Posterior vena cava (tissue), 2 donors: ENCODE measurements at places on chromosomes 5 and 9.

DNA sequence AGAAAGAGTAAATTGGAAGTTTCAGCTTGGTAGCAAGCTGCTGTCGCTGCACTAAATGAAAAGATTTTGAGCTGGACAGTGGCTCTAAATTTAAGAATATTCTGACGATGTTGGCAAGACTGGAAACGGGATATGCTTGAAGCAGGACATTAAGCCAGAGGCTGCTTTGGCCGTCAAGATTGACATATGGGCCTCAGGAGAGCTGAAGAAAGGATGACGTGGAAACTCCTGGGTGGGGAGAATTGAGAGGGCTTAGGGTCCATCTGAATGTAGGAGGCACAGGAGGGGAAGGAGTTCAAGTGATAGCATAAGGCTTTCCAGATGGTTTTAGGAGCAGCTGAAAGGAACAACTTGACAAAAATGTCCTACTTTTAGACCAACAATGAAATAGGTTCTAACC lies 108.9 kb downstream of the PAPPA start:
- no peak for DNase-seq

GRCh38 chr9:126125992-126126409 lies 200.6 kb upstream of the MVB12B start:
- peak; percentile 44 for DNase-seq

DNA sequence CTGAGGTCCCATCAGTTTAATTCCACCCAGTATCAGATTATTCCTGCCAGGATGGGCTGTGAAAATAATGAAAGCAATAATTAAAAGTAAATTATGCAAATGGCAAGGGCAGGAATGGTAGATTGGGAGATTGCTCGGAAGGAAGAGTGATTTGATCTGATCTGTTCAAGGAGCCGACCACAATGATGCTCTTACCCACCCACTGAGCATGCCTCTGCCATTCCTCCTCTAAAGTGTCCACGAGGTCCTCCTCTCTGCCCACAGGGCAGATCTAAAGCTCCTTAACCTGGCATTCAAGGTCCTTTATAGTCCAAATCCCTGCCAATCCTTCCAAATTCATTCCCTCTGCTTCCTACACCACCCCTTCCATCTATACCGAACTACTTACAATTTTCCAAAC lies 147.8 kb downstream of the TTLL11 start:
- DNase-seq: no peak

DNA sequence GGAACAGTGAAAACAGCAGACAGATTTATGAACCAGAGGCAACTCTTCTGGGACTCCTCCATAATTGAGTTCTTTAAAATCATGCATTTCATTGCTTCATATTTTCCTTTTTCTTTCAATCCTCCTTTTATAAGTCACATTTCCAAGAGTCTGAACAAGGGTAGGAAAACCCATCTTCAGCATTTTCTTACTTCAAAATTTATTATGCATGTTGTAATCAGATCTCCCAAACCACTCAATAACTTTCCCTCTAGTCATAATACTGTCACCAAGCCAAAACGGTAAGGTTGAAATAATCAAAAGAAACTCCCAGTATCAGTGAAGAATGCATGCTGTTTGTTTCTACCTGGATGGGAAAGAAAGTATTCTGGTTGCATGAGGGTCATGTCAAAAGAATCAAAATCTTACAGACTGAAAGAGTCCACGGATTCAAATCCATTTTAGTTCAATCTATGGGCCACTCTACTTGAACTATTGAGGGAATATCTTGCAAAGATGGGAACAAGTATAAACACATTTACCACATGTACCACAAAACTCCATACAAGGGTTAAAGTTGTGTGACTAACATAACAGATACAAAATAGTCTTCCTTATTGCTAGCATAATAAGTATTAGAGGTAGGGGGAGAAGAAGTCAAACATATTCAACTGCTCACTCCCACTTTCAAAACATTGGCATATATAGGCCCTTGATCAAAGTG lies 797.3 kb downstream of the MAT2B start:
- DNase-seq: no peak

DNA sequence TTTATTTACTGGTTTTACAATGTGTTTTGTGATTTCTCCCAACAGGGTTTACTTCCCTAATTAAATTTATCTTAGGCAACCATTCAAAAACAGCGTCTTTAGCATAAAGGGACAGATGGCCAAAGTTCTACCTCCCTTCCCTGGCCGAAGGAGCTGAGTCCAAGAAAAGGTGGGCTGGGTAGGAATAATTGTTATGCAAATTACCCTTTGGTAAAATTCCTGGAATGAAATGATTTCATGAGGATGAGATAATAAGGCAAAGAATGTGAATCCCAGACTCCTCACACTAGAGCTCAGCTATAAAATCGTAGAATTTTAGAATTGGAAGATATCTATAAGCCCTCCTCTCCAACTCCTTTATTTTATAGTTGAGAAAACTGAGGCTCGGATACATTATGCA lies 119.6 kb downstream of the SGCD start:
- DNase-seq: no peak

- DNase-seq: no peak
These were observed 38.9 kb downstream of the ANKRD31 start for GRCh38 chr5:75197745-75198144.

- no peak for DNase-seq
These were observed 670 bp downstream of the UGT3A1 start for GRCh38 chr5:35990520-35990919.

DNA sequence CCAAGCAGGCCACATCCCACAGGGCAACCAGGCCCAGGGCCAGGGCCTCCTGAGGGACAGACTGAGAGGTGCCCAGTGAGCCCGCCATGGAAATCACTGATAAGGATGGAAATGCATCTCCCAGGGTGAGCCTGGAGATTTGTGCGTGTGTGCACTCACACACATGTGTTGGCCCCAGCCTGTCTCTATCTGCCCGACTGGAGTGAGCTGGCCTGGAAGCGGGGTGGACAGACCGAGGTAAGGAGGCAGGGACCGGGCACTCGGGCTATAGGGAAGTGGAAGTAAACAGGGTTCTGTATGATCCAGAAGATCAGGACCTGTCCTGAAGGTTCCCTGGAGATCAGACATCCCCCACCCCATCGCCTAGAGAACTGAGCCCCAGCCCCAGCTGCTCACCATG lies 17.4 kb downstream of the GFI1B start:
- DNase-seq: no peak

DNA sequence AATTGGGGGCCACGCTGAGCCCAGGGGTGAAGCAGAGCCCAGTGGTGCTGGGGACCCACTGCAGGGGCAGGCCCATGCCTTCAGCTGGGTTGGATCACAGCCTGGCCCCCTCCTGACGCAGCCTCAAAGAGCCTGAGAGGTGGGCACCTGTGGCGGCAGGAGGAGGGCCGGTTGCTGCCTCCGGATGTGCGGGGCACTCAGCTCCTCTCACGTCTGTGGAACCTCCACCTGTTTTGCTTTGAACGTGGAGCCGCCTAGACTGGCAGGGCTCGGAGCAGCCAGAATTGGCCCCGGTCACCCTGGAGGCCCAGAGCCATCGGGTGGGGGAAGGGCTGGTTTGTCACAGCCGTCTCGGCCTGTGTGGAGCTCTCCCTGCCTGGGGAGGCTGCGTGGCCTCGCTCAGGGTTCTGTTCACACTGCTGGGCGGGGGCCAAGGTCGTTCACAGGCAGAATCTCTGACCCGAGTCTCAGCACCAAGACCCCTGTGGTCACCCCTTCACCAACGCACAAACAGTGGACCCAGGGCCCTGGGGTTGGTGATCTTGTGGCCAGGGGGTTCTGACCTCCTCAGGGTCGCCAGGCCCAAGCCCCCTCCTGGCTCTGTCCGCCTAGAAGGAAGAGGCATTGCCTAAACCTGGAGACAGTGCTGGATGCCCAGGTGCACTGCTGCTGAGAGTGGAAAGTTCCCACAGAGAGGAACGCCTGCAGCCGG lies 9.2 kb upstream of the SLC9A3 start:
- peak; percentile 66 for DNase-seq

DNA sequence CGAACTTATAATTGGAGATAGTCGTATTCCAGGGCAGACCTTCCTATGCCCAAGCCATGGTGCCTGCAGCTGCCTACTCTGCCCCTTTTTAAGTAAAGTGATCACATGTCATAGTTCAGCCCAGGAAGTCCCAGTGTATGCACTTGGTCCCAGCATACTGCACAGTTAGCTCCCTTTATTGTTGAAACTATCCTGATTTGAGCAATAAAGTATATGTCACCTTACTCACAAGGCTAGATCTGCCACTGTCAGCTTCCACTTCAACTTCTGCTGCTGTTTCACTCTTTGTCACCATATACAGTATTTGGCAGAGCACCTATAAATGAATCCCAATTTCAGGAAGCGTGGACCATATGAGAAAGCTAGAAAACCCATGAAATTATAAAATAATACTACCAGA lies 103.8 kb upstream of the PTGER4 start:
- no peak for DNase-seq

DNA sequence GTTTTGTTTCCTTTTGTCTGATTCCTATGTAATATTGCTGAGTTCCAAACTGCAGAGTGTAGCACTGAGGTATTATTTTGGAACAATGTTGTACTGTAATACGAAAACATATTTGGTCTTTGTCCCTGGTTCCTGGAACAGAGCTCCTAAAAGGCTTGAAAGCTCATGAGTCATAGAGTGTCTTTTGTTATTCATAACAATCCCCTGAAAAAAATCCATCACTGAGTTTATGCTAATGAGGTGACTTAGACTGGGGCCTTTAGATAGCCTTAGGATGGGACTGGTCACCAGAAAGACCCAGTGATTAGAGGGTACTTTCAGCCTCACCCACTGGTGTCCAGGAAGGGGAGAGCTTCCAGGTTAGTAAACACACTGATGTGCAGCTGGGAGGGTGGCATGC lies 132.7 kb upstream of the POU5F2 start:
- DNase-seq: no peak

DNA sequence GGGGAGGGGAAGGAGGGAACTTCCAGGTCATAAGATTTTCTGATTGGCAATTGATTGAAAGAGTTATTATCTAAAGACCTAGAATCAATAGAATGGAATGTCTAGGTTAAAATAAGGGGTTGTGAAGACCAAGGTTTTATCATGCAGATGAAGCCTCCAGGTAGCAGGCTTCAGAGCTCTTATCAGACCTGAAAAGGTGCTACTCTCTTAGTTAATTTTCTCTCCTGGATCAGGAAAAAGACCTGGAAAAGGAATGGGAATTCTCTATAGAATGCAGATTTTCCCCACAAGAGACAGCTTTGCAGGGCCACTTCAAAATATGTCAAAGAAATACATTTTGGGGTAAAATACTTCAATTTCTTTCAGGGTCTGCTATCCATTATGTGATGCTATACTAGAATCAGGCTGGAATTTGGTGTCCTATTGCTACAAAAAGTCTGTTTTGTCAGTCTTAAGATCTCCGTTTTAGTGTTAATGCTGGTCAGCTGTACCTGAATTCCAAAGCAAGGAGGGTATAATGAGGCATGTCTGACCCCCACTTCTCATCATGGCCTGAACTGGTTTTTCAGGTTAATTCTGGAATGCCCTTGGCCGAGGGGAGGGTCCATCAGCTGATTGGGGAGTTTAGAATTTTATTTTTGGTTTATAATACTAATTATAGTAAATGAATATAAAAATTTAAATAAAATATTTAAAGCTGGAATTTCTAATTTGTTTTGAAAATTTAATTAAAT lies 16.6 kb upstream of the STOM start:
- DNase-seq: no peak

DNA sequence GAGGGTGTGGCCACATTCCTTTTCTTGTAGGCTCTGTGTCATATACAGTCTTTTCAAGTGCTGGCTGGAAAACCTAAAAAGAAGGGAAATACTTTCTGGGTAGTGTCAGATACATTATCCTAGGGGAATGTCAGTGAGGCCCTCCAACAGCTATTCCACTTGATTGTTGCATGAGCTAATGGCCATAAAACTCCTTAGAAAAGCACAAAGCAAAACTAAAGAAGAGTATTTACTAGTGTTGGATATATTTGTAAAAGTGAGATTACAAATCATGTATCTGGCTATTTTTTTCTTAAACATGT lies 829 bp downstream of the ANXA1 start:
- DNase-seq: no peak

GRCh38 chr5:7391814-7392692 lies 3.9 kb upstream of the ADCY2 start:
- no peak for DNase-seq

DNA sequence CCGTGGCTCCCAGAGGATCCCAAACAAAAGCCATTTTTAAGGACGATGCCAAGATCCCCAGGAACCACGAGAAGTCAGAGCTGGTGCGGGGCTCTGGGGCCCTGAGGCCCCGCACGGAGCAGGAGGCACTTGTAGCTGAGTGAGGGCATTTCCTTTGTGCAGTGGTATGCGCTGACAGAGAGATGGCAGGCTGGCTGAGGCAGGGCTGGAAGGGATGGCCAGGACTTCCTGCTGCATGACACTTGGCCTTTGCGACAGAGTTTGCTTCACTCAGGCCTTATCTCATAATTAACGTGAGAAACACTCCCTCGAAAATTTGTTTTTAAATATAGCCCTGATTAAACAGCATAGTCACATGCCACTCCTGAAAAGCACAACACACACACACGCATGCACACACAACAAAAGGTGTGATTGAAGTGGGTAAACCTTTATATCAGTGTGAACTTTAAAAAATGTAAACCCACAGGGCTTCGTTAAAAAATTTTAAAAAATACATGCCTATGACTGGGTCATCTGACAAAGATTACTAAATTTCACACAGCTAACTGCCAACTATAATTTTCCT lies 536.6 kb downstream of the PDE4D start:
- no peak for DNase-seq

- no peak for DNase-seq
These were observed 1.1 kb downstream of the SLC31A1 start for GRCh38 chr9:113222482-113222841.

DNA sequence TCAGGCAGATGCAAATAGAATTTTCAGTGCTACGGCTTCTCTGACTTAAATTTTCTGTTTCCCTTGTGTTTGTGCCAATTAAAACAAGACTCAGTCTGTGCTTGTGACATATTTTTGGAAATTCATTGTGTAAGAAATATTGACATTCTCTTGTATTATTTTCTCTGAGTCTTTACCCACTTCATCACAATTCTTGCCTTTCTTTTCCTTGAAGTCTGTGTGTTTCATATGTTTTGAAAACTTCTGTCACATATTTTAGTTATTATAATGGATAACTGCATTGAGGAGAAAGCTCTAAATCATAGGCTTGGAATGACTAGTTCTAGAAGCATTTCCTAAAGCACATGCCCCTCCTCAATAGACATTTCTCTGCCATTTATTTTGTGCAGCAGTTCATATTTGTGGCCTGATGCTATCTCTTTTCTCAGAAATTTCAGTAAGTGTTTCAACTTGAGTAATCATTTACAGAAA lies 206.6 kb downstream of the PALM2AKAP2 start:
- no peak for DNase-seq

GRCh38 chr5:157080286-157080685 lies 21.4 kb upstream of the HAVCR1 start:
- no peak for DNase-seq

GRCh38 chr5:61407706-61408270 lies 75.7 kb downstream of the ZSWIM6 start:
- no peak for DNase-seq

- DNase-seq: no peak
These were observed 867 bp downstream of the SYK start for GRCh38 chr9:90802386-90802985.

DNA sequence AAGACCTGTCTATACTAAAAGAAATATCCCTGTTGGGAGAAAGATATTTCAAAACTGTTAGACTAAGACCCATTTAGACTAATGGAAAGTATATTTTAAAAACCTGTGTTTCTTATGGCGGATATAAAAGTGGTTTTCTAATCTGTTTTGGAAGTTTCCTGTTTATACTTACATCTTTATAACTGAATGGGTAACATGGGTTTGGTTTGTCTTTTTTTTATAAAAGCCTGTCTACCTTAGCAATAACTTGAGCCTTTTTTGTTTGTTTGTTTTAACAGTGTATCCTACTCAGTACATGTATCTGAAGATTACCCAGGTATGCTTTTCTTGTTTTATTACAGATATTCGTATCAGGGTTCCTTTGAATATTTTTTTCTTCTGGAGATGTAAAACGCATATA lies 83.4 kb downstream of the PARP8 start:
- DNase-seq: no peak
